ENCODE measurements at places on chromosomes 2 and 18.

- DNase-seq = no peak
These were observed 19.5 kb downstream of the INPP4A start for GRCh38 chr2:98463988-98464771.

GRCh38 chr2:234098681-234099080 is 48.2 kb downstream of the SPP2 start:
- DNase-seq = no peak

DNA sequence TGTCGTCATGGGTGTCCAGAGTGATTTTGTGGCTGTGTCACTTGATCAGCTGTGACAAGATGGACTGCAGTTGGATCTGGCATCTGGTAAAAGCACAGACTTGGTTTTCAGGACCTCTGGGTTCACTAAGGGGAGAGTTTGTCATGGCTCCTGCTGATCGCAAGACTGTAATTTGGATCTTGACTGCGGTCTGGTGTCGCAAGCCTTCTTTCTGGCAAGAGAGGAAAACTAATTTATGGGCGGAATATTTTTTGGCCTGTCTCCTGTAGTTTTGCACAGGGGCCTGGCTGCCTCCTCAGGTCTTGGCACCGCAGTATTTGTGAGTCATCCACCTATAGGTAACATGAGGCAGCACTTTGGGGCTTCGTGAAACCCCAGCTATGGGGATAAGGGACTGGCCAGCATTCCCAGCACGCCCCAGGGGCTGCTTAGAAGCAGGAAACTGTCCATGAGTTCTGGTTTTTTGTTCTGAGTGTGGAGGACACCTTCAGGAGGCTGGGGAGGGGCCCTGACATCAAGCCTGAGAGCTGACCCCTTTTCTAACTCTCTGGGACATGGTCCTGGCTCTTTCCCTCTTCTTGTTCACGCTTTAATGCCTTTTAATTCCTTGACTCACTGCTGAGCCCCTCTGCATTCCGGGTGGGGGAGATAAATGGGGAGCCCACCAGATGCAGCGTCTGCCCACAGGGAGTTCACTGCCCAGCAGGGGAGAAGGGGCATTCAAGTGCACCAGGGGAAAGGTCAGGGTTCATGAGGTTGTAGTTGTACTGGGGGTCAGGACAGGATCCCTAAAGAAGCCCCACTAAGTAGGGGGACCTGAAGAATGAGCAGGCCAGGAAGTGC is 12.2 kb downstream of the SH3BP4 start:
- DNase-seq = no peak

- no peak for DNase-seq
These were observed 593 bp downstream of the SP140L start for GRCh38 chr2:230327418-230328154.

GRCh38 chr2:24909555-24910177 is 10.4 kb downstream of the ADCY3 start:
- DNase-seq = no peak

All from brain pericyte (primary cell).